ENCODE measurements at places on chromosomes 7 and 10. TPM values are rescaled to one million over a fixed set of nuclear protein-coding genes. Genes with fewer than 3 reads are reported as not detected.

GRCh38 chr7:29044554-29044953, 86.4 kb upstream of the TRIL start:
- no peak for DNase-seq

Gene NUPR2
- total RNA-seq = not detected

Gene ENO4
- total RNA-seq = 0.07 TPM

DNA sequence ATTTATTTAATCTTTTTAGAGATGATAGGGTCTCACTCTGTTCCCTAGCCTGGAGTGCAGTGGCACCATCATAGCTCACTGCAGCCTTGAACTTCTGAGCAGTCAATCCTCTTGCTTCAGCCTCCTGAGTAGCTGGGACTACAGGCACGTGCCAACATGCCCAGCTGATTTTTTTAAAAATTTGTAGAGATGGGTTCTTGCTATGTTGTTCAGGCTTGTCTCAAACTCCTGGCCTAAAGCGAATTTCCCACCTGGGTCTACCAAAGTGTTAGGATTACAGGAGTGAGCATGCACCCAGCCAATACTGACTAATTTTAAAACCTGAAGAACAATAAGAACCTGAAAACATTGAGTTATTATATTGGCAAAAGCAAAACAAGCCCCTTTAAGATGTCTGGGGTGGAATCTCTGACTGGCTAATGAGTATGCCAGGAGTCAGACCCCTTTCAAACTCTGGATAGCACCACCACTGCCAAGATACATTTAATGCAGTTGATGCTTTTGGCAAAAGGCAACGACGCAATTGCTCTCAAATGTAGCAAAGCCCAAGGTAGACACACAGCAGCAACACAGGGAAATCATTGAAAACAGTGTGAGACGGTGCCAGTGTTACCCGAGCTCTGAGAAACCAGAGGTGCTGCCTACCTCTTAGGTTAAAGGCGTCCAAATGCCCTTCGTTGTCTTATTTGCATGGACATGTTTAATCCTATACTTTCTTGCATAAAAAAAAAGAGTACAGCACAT, 40.7 kb upstream of the TOMM7 start:
- DNase-seq = no peak

DNA sequence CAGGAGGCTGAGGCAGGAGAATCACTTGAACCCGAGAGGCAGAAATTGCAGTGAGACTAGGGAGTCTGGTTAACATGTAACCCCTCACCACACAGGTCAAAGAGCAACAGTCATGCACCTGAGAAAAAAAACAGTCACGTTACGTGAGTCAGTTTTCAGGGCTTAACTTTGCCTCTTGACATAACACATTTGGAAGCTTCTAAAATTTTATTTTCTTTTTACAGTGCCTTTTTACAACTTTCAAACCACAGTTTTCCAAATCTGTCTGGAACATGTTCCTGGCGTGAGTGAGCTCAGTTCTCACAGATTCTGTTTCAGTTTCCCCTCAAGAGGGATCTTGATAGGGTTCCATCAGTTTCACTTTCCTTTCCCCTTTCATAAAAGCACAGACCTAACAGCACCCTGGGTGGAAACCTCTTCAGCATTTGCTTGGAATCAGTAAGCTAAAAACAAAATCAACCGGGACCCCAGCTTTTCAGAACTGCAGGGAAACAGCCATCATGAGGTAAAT, 4.4 kb downstream of the IFIT3 start:
- DNase-seq = no peak

DNA sequence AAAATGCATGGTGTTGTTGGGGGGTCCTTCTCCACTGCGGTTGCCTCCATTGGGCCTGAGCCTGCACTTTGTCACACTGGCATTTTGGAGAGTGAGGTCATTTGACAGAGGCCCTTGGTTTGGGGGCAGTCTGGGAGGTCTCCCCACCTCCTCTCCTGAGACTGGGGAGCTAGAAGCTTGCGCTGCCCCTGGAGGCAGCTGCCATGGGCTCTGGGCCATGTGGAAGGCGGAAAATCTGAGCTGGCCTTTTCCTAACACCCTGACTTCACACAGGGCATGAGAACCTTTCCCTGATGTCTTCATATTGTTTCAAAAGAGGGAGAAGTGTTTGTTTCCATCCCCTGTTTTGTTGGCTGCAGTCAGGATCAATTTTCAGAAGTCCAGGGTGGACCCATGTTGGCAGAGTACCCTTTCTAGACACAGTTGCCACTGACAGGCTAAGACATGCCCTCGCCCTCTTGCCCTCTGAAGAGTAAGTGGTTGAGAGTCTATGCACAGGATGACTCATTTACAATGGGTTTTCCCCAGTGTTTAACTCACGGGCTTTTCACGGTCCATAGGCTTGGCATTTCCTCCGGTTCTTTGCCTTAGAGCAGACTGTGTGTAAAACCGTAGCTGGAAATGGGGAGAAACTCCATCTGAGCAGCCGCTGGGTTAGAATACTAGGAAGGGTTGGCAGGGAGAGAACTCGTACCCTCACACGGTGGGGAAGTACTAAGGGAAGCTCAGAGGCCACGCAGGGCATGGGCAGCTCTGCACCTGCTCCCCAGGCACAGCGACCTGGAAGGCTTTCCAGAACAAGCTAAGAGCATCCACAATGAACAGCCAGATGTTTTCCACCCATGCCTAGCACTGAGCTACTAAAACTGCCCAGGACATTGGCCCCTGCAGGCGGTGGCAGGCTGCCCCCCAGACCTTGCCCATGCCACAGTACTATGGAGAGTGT, 655.0 kb downstream of the SDK1 start:
- DNase-seq = no peak

GRCh38 chr7:108997480-108997879, 427.8 kb downstream of the DNAJB9 start:
- DNase-seq = no peak

DNA sequence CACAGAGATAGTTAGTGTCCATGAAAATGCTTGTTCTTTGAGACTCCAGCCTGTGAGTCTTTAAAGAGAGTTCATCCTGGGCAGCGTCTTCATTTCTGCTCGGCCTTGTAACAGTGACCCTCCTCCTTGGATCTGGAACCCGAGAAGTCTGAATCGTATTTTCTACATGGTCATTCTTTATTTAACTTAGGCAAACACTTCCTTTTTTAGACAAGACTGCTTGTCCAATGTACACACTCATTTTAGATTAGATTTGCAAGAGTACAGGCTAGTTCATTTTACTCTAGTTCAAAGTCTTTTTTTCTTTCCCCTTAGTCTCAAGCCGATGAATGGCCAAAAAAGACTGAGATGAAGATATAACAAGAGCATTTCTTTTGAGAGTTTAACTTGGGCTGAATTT, 133.5 kb downstream of the CHN2 start:
- no peak for DNase-seq

Gene C10orf53
- not detected for total RNA-seq

Measured in activated B cell treated with CpG ODN at 0.5 μM for 24 hours (primary cell).